ENCODE measurements at places on chromosomes 2 and 18. TPM values are rescaled to one million over a fixed set of nuclear protein-coding genes. Genes with fewer than 3 reads are reported as not detected.

CAPN13 gene
- not detected for total RNA-seq

IHH gene
- not detected for total RNA-seq

RNF144A gene
- 25.6 TPM for total RNA-seq

DNA sequence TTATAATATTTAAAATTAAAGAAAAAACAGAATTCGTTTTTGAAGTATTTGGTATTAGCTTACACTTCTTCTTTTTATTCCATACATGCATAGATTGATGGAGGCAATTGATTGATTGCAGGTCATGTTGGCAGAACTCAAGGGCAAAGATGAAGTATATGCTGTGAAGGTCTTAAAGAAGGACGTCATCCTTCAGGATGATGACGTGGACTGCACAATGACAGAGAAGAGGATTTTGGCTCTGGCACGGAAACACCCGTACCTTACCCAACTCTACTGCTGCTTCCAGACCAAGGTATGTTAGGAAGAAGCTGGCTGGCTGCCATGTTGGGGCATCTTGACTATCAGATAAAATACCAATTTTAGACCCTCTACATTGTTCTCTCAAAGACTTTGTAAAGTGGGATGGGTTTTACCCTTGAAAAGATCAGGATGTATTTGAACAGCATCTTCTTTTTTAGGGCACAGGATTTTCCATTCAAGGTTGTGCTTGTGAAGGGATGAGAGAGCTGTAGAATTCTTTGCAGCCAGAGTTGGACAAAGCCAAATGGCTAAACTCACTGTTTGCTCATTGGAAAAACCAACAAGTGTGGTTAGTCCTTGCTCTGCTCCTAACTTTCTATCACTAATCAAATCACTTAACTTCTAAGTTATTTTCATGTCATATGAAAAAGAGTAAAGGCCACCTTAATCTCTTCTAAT, 286.8 kb upstream of the EPAS1 start:
- DNase-seq: no peak

DNA sequence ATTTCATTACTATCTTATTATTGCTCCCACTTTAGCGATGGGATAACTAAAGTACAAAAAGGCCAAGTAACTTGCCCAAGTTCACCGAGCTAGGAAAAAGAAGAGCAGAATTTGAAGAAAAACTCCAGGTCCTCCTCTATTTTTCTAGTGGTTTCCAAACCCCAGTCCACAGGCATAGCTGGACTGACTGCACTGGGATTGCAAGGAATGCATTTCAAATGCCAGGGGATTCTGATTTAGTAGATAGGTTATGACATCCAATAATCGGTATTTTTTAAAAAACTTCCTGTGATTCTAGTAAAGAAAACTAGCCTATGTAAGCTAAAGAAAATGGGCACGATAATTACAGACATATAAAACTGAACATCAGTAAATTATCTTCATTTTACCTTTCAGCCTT, 62.7 kb upstream of the GALNT5 start:
- DNase-seq: no peak

- no peak for DNase-seq
These were observed 43.6 kb upstream of the MAP2 start for GRCh38 chr2:209380293-209380692.

GRCh38 chr18:59551902-59552635, 145.2 kb downstream of the CCBE1 start:
- no peak for DNase-seq

- no peak for DNase-seq
These were observed 427.9 kb upstream of the CDH7 start for GRCh38 chr18:65322895-65323294.

DNA sequence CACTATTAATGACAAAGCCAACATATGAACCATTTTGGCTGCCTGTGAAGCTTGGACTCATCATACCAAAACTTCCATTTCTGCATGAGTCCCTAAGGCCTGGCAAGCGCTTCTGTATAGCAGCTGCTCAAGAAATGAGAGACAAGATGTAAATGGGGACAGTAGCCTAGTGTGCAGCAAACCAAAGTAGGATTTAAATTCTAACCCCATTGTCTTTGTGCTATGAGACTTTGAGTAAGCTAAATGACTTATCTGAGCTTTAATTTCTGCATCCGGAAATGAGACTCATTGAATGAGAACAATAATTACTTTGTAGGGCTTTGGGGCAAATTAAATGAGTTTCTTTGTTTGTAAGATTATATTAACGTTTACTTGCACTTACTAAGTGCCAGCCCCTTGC, 536.4 kb upstream of the CDH7 start:
- DNase-seq: no peak
